ENCODE measurements at places on chromosomes 1 and 21. TPM values are rescaled to one million over a fixed set of nuclear protein-coding genes. Genes with fewer than 3 reads are reported as not detected.

DNA sequence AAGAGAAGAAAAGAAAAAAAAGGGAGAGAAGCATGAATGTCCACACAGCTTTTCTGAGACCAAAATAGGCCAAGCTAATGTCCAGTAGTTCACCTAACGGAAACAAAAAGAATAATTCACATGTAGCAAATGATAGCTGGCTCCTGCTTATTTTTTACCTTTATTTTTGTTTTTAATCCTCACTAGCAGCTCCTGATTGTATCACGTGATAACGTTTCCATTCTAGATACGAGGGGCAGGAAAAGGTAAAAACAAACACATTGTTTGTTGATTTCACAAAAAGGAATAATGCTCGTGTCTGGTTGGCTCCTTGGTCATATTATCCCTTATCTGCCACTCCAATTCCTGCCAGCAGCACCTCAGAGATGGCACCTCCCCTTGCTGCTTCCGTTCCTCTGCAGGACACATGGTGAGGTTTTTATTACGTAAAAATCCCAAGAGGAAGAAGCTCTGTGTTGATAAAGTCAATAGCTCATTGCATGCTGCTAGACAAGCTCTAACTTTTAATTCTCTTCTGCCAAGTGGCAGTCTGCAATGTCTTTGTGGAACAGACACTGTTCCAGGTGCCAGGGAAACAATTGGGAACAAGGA lies 201.7 kb downstream of the CRB1 start:
- H3K27me3 ChIP-seq = no peaks in the 10 kb centered on the region
- H3K36me3 ChIP-seq = no peaks in the 10 kb centered on the region
- H3K27ac ChIP-seq = no peak overlapping the region

GRCh38 chr1:154923695-154924094 lies 12.8 kb downstream of the PMVK start:
- no peak for DNase-seq
- H3K27ac ChIP-seq = no peak overlapping the region
- H3K27me3 ChIP-seq = no peaks in the 10 kb centered on the region
- peaks cover 66% of the 10 kb centered on the region for H3K36me3 ChIP-seq
- no peaks in the 10 kb centered on the region for H3K4me1 ChIP-seq

GRCh38 chr21:17402937-17403336 lies 109.9 kb upstream of the CXADR start:
- H3K36me3 ChIP-seq = no peaks in the 10 kb centered on the region
- DNase-seq = no peak
- no peak overlapping the region for H3K4me3 ChIP-seq
- H3K4me1 ChIP-seq = no peaks in the 10 kb centered on the region
- H3K27me3 ChIP-seq = no peaks in the 10 kb centered on the region

- no peaks in the 10 kb centered on the region for H3K4me1 ChIP-seq
- H3K27ac ChIP-seq = no peak overlapping the region
- H3K4me3 ChIP-seq = no peak overlapping the region
- no peaks in the 10 kb centered on the region for H3K36me3 ChIP-seq
- peaks cover 18% of the 10 kb centered on the region for H3K27me3 ChIP-seq
Measured at GRCh38 chr1:5753549-5754421, 238.4 kb downstream of the NPHP4 start.

DNA sequence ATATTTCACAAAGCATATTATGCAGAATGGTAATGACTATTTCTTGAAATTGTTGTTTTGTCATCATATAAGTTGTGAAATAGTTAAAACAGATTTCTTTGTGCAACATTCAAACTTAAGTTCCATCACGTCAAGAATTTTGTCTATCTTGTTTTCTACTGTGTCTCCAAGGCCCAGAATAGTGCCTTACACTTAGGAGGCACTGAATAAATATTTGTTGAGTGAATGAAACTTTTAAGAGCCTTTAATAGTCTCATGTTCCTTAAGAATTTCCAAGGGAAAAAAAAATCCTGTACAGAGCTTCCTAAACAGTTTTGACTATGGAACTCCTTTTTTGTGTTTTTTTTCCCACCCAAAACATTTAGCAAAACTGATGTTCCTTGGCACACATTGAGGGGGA lies 50.8 kb upstream of the TNFSF18 start:
- no peaks in the 10 kb centered on the region for H3K4me1 ChIP-seq
- no peak overlapping the region for H3K27ac ChIP-seq
- H3K4me3 ChIP-seq = no peak overlapping the region
- H3K27me3 ChIP-seq = no peaks in the 10 kb centered on the region
- DNase-seq = no peak
- H3K36me3 ChIP-seq = no peaks in the 10 kb centered on the region

DNA sequence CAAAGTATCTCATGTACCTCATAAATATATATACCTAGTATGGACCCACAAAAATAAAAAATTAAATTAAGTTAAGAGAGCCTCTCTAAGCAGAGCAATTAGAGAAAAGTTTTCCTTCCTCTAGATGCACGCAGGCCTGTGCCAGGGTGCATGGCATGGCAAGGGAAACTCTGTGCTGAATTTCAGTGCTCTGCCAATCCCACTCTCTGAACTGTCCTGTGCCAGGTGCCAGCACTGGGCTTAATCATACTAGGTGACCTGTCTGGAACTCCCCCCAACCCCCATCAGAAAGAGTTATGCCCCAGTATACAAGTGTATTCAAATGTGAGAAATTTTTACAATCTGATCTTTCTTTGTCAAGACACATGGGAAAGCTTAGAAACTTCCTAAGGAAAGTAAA lies 10.4 kb upstream of the LAMC2 start:
- no peaks in the 10 kb centered on the region for H3K27me3 ChIP-seq
- no peak for DNase-seq
- no peak overlapping the region for H3K27ac ChIP-seq
- peaks cover 2% of the 10 kb centered on the region for H3K4me1 ChIP-seq

DNA sequence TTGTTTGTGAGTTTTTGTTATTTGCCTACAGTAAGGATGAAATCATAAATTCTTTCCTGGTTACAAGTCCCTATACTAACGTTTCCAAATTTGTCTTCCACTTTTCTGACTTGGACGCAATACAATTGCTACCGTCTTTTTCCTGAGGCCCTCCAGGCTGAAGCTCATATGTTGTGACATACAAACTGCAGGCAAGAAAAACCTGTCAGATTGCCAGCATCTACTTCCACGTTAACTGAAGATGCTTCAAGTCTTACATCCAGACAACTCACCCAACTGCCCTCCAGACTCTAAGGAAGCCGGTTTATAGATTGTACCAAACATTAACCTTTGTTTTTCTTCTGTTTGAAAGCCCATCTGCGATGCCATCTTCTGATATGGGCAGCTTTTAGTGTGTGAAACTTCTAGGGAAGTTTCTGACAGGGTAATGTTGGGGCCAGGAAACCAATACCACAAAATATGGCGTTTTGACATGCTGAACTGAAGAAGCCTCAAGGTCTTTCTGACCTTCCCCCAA lies 21.4 kb upstream of the RNF11 start:
- H3K4me3 ChIP-seq = no peak overlapping the region
- no peaks in the 10 kb centered on the region for H3K36me3 ChIP-seq
- no peak overlapping the region for H3K27ac ChIP-seq
- no peak for DNase-seq
- no peaks in the 10 kb centered on the region for H3K27me3 ChIP-seq
- H3K4me1 ChIP-seq = no peaks in the 10 kb centered on the region

DNA sequence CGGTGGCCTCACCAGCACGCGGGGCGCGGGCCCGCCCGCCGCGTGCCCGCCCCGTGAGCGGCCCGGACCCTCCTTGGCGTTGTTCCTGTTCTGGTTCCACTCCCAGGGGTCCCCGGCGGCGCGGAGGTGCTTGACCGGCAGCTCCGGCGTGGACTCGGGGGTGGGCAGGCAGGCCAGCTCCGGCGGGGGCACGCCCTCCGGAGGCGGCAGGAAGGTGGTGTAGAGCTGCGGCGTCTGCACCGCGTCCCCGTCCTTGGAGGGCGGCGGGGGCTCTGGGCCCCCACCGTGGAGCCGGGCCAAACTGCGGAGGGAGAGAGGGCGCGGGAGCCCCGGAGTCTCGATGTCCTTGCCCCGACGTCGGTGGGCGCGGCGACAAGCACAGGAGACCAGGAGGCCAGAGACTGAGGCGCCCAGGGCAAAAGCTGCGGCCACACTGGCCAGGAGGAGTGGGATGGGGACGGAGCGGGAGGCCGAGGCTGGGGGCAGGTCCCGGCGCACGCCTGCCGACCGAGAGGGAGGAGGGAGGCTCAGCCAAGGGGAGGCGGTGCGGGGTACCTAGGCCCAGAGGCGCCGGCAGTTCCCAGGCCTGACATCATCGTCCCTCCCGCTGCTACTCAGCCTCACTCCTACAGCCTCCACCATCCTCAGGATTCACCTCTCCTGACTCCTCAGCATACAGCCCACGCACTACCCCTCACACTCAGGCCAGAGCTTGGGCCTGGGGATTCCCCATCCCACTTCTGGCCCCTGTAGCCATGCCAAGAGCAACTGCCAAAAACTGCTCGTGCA lies 13.2 kb downstream of the SEMA6C start:
- H3K4me1 ChIP-seq = no peaks in the 10 kb centered on the region
- H3K27me3 ChIP-seq = no peaks in the 10 kb centered on the region
- H3K4me3 ChIP-seq = no peak overlapping the region
- H3K36me3 ChIP-seq = no peaks in the 10 kb centered on the region
- no peak for DNase-seq

DNA sequence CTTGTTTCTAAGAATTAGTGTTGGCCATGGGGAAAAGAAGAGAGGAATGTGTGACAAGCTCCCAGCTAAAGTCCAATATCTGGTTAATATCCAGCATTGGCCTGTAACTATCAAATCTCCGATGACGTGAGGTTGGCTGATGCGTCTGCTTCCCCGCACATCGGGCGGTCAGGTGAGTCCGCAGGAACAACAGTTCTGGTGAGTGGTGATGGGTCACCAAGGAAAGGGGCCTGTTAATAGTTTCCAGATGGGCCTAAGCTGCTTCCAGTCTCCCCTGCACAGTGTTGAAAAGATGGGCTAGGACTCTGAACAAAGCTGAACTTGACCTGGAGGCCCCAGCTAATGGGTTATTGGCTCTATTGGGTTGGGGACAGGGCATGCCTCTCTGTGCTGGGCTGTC lies 193.1 kb upstream of the EDN2 start:
- no peak overlapping the region for H3K4me3 ChIP-seq
- H3K27ac ChIP-seq = no peak overlapping the region
- H3K36me3 ChIP-seq = no peaks in the 10 kb centered on the region

DNA sequence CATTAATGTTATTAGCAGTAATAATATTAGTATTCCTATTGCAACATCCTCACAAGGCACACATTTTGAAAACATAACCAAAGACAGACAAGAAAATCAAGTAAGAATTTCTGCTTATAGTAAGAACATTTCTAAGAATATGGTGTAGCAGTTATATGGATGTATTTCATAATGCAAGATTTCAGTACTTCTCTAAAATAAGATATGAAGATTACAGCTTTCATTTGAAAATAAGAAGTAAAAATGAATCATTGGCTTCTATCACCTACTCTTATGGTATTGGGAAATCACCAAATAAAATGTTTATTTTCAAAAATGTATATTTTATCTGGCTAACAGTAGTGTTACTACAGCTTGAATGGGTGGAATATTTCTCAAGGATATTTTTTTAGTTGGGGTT lies 103.8 kb upstream of the USP25 start:
- no peak overlapping the region for H3K27ac ChIP-seq
- H3K4me3 ChIP-seq = no peak overlapping the region
- no peaks in the 10 kb centered on the region for H3K27me3 ChIP-seq
- no peaks in the 10 kb centered on the region for H3K4me1 ChIP-seq

- no peak overlapping the region for H3K4me3 ChIP-seq
- H3K36me3 ChIP-seq = no peaks in the 10 kb centered on the region
- no peaks in the 10 kb centered on the region for H3K27me3 ChIP-seq
- H3K4me1 ChIP-seq = no peaks in the 10 kb centered on the region
Measured at GRCh38 chr1:48687282-48688045, 89.2 kb downstream of the BEND5 start.

- no peak overlapping the region for H3K27ac ChIP-seq
- no peak overlapping the region for H3K4me3 ChIP-seq
- H3K4me1 ChIP-seq = no peaks in the 10 kb centered on the region
- DNase-seq = no peak
Measured at GRCh38 chr21:30479259-30479658, 908 bp downstream of the KRTAP19-1 start.

- H3K27ac ChIP-seq = no peak overlapping the region
- no peaks in the 10 kb centered on the region for H3K36me3 ChIP-seq
- no peaks in the 10 kb centered on the region for H3K27me3 ChIP-seq
- no peak overlapping the region for H3K4me3 ChIP-seq
- DNase-seq = no peak
Measured at GRCh38 chr1:95226781-95227660, 7.0 kb upstream of the RWDD3 start.

- H3K4me1 ChIP-seq = no peaks in the 10 kb centered on the region
- no peak overlapping the region for H3K27ac ChIP-seq
- no peak overlapping the region for H3K4me3 ChIP-seq
- H3K36me3 ChIP-seq = no peaks in the 10 kb centered on the region
- no peak for DNase-seq
Measured at GRCh38 chr1:81174052-81174451, 626.7 kb upstream of the ADGRL2 start.

DNA sequence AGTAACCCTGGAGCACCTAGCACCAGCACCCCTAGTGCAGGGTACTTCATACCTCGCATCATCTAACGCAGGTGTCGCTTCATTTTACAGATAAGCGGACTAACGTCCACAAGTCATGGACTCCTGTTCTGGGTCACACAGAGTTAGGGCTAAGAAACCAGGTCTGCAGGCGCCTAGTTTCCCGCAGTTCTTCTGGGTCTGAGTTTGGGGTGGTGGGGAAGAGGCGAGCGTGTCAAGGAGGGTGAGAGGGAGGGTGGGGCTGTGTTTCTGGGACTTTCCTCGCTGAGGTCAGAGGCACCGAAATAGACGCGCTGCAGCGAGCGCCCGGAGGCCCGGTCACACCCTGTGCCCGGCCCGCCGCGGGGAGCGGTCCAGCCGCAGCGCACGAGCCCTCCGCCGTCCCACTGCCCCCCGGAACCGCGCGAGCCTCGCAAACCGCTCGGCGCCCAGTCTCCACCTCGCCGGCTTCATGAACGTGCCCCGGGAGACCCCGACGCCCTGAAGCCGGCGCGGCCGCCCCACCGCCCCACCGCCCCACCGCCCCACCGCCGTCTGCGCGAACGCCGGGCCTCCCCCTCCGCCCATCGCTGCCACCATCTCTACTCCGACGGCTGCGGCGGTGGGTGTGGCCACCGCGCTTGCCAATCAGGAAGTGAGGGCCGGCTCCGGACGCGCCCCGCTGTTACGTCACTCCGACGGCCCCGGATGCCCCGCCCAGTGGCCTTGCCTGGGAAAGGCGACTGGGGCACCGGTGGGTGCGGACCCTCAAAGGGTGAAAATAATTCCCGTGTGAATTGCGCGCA lies 12.3 kb downstream of the IFI6 start:
- peak; percentile 92 for DNase-seq
- H3K36me3 ChIP-seq = no peaks in the 10 kb centered on the region
- H3K27me3 ChIP-seq = no peaks in the 10 kb centered on the region
- peak overlapping the region; percentile 88 for H3K27ac ChIP-seq
- peaks cover 8% of the 10 kb centered on the region for H3K4me1 ChIP-seq

- H3K4me1 ChIP-seq = no peaks in the 10 kb centered on the region
- DNase-seq = no peak
- H3K27ac ChIP-seq = no peak overlapping the region
- no peaks in the 10 kb centered on the region for H3K27me3 ChIP-seq
Measured at GRCh38 chr21:30434033-30434631, 4.1 kb downstream of the KRTAP13-4 start.

ANGPTL3 gene
- not detected for total RNA-seq

HP1BP3 gene
- total RNA-seq = 185 TPM

FABP3 gene
- total RNA-seq = 71.0 TPM

C4BPA gene
- 32.1 TPM for total RNA-seq

DDAH1 gene
- total RNA-seq = 121 TPM

WNT3A gene
- 1.5 TPM for total RNA-seq
